Endodermal cell (in vitro differentiated cells): ENCODE measurements at places on chromosomes 2 and 18.

GRCh38 chr2:231293163-231293562, 94.7 kb downstream of the ARMC9 start:
- H3K27me3 ChIP-seq = no peaks in the 10 kb centered on the region
- no peak overlapping the region for H3K4me3 ChIP-seq
- H3K36me3 ChIP-seq = peaks cover 22% of the 10 kb centered on the region
- DNase-seq = peak; percentile 14

GRCh38 chr2:30250421-30250820, 19.1 kb downstream of the LBH start:
- H3K4me3 ChIP-seq = no peak overlapping the region
- H3K27ac ChIP-seq = no peak overlapping the region
- H3K36me3 ChIP-seq = peaks cover 23% of the 10 kb centered on the region
- no peak for DNase-seq
- peaks cover 6% of the 10 kb centered on the region for H3K4me1 ChIP-seq

DNA sequence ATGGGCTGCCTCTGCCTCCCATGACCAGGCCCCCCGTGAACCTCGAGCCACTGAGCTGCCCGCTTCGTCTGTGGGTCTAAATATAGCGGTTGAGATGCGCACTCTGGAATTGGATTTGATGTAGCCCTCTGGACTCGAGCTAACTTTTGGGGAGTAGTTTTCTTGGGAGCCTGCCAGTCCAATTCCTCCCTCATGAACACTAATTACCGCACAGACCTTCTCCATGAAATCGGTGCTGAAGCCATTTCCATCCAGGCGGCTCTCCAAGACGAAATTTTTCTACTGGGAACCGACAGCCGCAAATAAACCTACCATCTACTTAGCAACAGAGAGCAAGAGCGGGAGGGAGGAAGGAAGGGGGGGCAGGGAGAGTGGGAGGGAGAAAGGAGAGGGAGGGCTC, 63.6 kb downstream of the CELF4 start:
- no peaks in the 10 kb centered on the region for H3K4me1 ChIP-seq
- H3K4me3 ChIP-seq = no peak overlapping the region
- no peak for DNase-seq
- no peaks in the 10 kb centered on the region for H3K36me3 ChIP-seq
- H3K27me3 ChIP-seq = no peaks in the 10 kb centered on the region

DNA sequence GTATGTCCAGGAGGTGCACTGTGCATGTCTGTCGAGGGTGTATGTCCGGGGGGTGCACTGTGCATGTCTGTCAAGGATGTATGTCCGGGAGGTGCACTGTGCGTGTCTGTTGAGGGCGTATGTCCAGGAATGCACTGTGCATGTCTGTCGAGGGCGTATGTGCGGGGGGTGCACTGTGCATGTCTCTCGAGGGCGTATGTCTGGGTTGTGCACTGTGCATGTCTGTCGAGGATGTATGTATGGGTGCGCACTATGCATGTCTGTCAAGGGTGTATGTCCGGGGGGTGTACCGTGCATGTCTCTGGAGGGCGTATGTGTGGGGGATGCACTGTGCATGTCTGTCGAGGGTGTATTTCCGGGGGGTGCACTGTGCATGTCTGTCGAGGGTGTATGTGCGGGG, 249.3 kb upstream of the MYT1L start:
- H3K27ac ChIP-seq = no peak overlapping the region
- DNase-seq = peak; percentile 17
- no peaks in the 10 kb centered on the region for H3K4me1 ChIP-seq
- no peaks in the 10 kb centered on the region for H3K36me3 ChIP-seq
- H3K27me3 ChIP-seq = no peaks in the 10 kb centered on the region

DNA sequence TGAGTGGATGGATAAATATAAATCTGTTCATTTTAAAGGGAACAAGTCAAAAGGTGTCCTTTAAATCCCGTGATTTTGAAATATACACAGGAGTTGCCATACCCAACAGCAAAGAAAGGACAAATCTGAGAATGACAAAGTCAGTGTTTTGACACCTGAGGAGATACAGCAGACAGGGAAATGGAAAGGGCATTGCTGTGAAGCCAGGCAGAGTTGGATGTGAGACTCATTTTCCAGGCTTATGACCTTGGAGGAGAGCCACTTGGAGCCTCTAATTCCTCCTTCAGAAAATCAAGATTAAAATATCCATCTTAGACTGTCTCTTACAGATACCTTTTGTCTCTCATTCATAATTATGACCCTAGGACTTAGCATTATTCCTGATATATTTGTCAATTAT, 154.5 kb downstream of the GALNT3 start:
- no peak overlapping the region for H3K27ac ChIP-seq
- no peaks in the 10 kb centered on the region for H3K36me3 ChIP-seq
- no peaks in the 10 kb centered on the region for H3K4me1 ChIP-seq
- no peaks in the 10 kb centered on the region for H3K27me3 ChIP-seq
- no peak for DNase-seq
- no peak overlapping the region for H3K4me3 ChIP-seq

DNA sequence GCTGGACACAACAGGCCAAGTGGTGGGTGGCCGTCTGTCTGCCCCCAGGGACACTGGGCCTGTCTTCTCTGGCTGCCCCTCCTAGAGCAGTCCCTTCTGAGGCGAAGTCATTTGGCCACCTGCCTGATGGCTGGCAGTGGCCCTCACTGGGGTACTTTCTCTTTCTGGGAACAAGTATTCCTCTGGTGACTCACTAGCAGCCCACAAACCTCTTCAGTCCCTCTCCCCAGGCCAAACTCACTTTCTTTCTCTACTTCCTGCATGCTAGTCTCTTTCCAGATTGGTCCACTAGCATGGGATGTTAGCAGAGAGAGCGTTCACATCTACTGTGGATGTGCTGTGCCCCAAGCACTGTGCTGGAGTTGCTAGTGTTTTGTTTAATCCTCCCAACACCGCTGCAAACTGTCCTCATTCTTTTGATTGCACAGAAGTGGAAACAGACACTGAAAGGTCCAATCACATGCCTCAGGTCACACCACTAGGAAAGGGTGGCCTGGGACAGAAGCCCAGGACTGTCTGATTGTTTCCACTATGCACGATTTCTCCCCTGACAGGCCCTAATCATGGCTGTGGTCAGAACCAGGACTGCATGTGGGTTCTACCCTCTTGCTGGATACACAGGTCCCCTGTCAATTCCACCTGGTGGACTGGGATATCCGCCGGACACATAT, 5.2 kb downstream of the DYSF start:
- peaks cover 14% of the 10 kb centered on the region for H3K27me3 ChIP-seq
- H3K27ac ChIP-seq = no peak overlapping the region
- H3K4me3 ChIP-seq = no peak overlapping the region

DNA sequence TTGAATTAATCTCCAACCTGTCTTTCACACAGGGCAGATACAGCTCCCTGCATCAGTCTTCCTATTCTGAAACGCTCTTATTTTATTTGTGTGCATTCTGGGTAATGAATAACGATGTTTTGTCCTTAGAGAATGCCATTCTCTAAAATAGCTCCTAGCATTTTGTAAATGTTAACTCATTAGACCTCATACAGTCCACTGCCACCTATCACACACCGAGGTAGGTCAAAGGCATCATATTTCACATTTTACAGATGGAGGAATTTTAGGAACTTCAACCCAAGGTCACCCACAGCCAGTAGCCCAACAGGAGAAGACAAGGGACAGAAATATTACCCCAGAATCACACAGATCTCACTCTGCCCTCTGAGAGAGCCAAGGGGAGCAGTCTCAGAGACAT, 455.4 kb upstream of the GYPC start:
- DNase-seq = no peak
- no peak overlapping the region for H3K27ac ChIP-seq
- H3K27me3 ChIP-seq = no peaks in the 10 kb centered on the region

GRCh38 chr2:36060133-36060532, 295.4 kb upstream of the CRIM1 start:
- H3K4me1 ChIP-seq = peaks cover 4% of the 10 kb centered on the region
- no peaks in the 10 kb centered on the region for H3K36me3 ChIP-seq
- DNase-seq = no peak
- no peak overlapping the region for H3K4me3 ChIP-seq
- H3K27me3 ChIP-seq = peaks cover 9% of the 10 kb centered on the region

DNA sequence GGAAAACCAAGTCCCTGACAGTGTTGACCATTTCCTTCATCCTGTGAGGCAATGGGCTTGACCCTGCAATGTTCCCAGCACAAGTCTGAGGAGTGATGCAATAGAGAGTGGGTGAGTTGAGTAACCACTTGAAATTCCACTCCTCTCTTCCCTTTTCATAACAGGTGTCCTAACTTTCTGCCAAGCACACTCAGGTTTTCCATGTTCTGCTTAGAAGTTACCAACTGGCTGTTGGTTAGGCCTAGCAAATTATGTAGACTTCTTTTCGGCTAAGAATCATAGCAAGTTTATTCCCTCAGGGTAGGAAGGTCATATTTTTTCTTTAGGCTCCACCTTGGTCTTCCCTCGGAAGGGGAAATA, 11.5 kb downstream of the GNLY start:
- H3K27ac ChIP-seq = no peak overlapping the region
- no peak overlapping the region for H3K4me3 ChIP-seq
- H3K36me3 ChIP-seq = no peaks in the 10 kb centered on the region
- H3K27me3 ChIP-seq = no peaks in the 10 kb centered on the region
- peaks cover 13% of the 10 kb centered on the region for H3K4me1 ChIP-seq

DNA sequence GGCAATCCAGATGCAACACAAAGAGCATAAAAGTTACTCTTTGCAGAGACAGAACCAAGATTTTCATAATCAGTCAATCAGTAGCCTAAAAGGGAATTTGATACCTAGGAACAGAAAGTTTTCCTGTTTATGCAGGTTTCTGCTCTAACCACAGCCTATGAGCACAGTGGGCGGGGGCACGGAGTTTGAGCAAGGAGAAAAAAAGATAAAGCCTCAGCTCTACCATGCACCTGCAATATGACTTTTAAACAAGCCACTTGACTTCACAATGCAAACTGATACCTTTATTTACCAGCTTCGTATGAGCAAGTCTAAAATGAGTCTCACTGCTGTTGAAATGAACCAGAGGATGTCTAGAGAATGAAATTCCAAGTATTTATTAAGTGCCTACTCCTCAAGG, 5.6 kb upstream of the LRATD1 start:
- peaks cover 39% of the 10 kb centered on the region for H3K27me3 ChIP-seq
- DNase-seq = no peak
- H3K36me3 ChIP-seq = no peaks in the 10 kb centered on the region
- H3K4me3 ChIP-seq = no peak overlapping the region

GRCh38 chr2:40159333-40159732, 292.6 kb downstream of the SLC8A1 start:
- no peak for DNase-seq
- no peaks in the 10 kb centered on the region for H3K36me3 ChIP-seq
- no peak overlapping the region for H3K4me3 ChIP-seq

GRCh38 chr2:205714058-205714776, 31.9 kb downstream of the NRP2 start:
- peaks cover 35% of the 10 kb centered on the region for H3K4me1 ChIP-seq
- H3K36me3 ChIP-seq = peaks cover 45% of the 10 kb centered on the region
- DNase-seq = no peak
- H3K27ac ChIP-seq = peak overlapping the region; percentile 30

GRCh38 chr2:173684896-173685459, 280.2 kb downstream of the SP3 start:
- no peak overlapping the region for H3K4me3 ChIP-seq
- no peaks in the 10 kb centered on the region for H3K4me1 ChIP-seq
- H3K27ac ChIP-seq = no peak overlapping the region
- H3K27me3 ChIP-seq = no peaks in the 10 kb centered on the region
- no peaks in the 10 kb centered on the region for H3K36me3 ChIP-seq

DNA sequence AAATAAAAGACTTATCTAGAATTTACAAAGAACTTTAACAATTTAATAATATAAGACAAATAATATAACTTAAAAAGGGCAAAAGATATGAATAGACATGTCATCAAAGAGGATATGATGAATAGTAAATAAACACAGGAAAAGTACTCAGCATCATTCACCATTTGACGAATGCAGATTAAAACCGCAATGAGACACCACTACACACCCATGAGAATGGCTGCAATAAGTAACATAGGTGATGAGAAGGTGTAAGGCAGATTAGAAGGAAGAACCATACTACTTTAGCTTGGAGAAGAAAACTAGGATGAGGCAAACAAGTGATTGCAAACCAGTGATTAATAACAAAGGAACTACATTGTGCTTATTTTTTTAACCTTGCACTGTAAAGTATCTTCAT, 152.0 kb downstream of the CYRIA start:
- H3K27ac ChIP-seq = no peak overlapping the region
- H3K4me3 ChIP-seq = no peak overlapping the region
- DNase-seq = no peak
- H3K36me3 ChIP-seq = no peaks in the 10 kb centered on the region
- H3K4me1 ChIP-seq = no peaks in the 10 kb centered on the region
- H3K27me3 ChIP-seq = peaks cover 15% of the 10 kb centered on the region

GRCh38 chr2:2886922-2887321, 490.7 kb downstream of the EIPR1 start:
- no peaks in the 10 kb centered on the region for H3K36me3 ChIP-seq
- no peaks in the 10 kb centered on the region for H3K4me1 ChIP-seq
- H3K27me3 ChIP-seq = no peaks in the 10 kb centered on the region

GRCh38 chr2:3405307-3405706, 25.8 kb downstream of the TRAPPC12 start:
- H3K4me3 ChIP-seq = no peak overlapping the region
- DNase-seq = no peak
- H3K36me3 ChIP-seq = peaks cover 48% of the 10 kb centered on the region
- H3K4me1 ChIP-seq = no peaks in the 10 kb centered on the region
- no peak overlapping the region for H3K27ac ChIP-seq

- no peaks in the 10 kb centered on the region for H3K27me3 ChIP-seq
- H3K4me1 ChIP-seq = no peaks in the 10 kb centered on the region
- DNase-seq = no peak
- H3K36me3 ChIP-seq = no peaks in the 10 kb centered on the region
Observed at GRCh38 chr18:10923141-10923540, 226.2 kb downstream of the PIEZO2 start.

DNA sequence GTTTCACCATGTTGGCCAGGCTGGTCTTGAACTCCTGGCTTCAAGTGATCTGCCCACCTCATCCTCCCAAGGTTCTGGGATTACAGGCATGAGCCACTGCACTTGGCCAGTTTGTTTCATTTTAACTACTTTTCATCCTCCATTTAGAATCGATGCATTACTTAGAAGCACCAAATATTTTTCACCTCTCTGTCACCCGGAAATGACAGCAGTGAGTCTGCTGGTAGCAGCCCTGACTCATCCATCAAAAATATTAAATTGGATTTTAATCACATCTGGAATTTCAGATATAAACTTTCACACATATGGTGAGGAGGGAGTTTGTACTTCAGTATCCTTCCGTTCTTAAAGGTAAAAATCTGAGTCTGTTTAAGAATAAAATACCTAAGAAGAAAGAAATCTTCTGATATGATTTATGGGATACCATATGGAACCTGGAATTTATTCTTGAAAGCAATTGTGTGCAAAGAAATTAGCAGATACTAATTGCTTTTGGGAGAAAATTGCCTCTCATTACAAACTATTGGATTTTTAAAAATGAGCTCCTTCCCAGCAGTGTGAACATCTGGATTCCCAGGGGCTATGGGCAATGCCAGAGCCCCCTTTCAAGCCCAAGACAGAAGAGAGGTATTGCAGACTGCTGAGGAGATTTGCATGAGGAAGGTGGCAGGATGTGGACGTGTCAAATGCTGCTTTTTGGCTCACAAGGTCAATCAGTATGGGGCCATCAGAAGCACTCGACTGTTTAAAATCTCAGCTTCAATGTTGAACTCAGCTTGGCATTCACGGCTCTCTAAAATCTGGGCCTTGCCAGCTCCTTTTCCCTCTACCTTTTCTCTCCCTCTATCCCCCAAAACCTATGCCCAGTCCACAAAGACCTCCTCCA, 279.5 kb upstream of the SIX2 start:
- H3K27me3 ChIP-seq = no peaks in the 10 kb centered on the region
- no peaks in the 10 kb centered on the region for H3K36me3 ChIP-seq
- H3K4me3 ChIP-seq = no peak overlapping the region
- no peak for DNase-seq
- H3K4me1 ChIP-seq = no peaks in the 10 kb centered on the region
